Stimulated activated CD8-positive, alpha-beta memory T cell treated with anti-CD3 and anti-CD28 coated beads, Interleukin-15, amount 100 ng/mL, for 4 hours (primary cell): ENCODE measurements at places on chromosomes 3 and 15.

GRCh38 chr15:46764851-46765250 lies 952.5 kb upstream of the SEMA6D start:
- no peak for DNase-seq

DNA sequence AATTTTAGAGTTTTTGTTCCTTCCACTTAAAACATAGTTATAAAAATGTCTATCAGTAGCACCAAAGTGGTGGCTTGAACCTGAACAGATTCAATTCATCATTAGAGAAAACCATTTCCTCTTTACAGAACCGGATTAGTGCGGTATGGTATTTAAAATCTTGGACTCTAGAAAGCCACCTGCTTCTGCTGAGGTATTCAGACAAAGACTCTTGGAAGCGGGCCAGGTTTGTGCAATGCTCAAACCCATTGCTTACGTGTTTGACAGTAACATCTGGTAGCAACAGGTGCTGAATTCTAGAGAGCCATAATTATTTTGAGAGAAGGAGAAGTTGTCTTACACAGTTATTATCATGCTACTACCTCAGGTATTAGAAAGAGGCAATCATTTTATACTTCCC lies 290.5 kb downstream of the NAALADL2 start:
- no peak for DNase-seq

DNA sequence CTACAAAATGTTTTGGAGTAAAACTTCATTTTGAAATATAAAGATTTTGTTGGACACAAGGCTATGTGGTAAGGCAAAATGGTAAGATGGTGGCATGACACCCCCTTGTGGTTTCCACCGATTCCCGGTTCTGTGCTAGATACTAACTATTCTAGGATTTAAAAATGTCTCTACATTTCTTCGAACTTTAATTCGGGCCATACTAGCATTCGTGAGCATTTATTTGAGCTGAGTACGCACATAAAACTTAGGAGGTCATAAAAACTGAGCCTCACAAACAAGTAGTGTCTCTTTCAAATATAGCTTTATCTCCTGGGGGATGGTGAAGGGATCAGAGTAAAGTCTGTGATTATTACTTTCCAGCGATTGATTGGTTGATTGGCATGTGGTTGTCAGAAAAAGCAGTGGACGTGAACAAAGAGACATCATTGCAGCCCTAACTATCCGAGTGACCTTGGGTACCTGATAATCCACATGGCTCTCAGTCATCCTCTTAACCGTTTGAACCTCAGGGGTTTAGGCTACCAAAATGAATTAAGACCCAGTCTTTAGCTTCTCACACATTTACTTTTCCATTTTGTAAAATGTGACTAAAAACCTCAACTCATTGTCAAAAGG lies 1.1 kb upstream of the ZNF639 start:
- no peak for DNase-seq

GRCh38 chr3:81218023-81218422 lies 543.4 kb downstream of the GBE1 start:
- no peak for DNase-seq

DNA sequence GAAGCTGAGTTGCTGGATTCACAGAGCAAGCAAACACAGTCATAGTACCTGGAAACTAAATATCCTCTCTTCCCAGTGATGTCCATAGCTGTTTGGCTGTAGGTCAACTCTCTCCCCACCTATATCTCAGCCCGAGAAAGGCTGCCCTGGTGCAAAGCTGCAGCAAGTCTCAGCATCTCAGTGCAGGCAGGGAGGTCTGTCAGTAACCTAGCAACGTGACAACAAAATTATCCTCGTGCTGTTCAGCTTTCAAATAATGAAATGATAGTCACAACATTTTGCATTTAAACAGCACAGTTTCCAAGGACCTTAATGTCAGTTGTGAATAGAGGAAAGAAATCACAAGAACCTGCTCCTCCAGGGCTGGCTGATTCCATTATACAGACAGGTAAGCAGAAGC lies 83.6 kb downstream of the CHST2 start:
- DNase-seq = no peak

DNA sequence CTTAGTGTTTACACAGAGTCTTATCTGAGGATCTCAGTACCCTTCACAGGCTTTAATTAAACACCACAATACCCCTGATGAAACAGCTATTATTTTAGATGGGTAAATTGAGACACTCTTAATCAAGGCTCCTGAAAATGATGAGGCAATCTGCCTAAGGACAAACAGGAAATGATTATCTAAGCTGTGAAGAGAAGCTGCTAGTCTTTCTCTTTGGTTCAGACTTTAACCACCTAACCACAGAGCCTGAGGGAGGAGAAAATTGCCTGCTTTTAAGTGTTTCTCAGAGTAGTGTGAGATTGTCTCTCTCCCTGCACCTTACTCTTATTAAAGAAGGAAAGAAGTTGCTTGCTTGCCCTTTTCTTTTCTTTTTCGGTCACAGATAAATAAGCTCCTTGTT lies 364.3 kb upstream of the ADAMTS9 start:
- no peak for DNase-seq

DNA sequence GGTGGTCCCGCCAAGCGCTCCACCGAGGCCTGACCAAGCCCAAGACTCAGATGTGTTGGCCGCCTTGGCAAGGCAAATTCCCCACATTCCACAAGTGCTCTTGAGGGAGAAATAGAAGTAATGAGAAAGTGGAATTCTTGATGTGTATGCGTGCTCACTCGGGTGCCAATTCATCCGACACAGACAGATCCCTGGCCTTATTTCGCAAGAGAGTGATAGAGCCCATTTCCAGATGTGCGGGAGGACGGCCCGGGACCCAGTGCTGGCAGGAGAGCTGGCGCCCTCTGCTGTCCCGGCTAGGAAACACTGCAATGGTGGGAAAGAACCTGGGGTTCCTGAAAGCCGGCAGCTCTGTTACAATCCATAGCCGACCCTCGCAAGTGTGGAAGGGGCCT lies 76.0 kb downstream of the HMG20A start:
- DNase-seq = peak; percentile 39

DNA sequence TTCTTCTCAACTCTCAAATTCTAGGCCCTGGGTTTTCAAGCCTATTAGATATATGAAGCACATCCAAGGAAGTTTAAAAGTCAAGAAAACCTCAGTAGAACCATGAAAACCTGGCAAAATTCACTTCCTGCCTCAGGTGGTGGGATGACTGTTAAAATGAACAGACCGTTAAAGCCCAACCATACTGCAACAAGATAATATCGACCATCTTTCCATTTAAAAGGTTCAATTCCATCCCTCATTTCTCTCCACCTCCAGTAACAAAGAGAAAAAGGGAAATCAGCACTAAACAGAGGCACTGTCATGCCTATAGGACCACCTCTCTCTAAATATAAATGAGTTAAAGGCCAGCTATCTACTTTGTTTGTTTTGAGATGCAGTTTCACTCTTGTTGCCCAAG lies 31.2 kb downstream of the EDC3 start:
- no peak for DNase-seq

DNA sequence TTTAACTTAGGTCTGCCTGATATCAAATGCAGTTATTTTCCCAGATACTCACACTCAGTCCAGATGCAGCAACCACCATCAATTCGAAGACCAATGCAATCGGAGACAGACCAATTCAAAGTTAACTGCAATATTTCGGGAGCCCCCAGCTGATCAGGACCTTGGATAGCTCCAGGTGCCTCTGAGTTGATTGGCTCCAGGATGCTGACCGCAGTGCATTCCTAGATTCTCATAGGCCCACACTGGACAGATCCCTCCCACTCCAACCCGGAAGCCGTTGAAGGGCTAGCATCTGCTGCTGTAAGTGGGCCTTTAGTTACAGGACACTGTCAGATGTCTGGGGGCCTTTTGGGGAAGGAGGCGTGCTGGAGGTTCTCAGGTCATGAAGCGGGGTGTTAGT lies 89.5 kb upstream of the ATP2B2 start:
- no peak for DNase-seq
